Bladder microvascular endothelial cell (primary cell): ENCODE measurements at places on chromosomes 1 and 21. TPM values are rescaled to one million over a fixed set of nuclear protein-coding genes. Genes with fewer than 3 reads are reported as not detected.

The CD48 gene
- total RNA-seq: not detected in 2 replicates

The OR6K3 gene
- not detected in 2 replicates for total RNA-seq

The GPR37L1 gene
- total RNA-seq: not detected in 2 replicates

The EFNA1 gene
- 99.7 and 161 TPM in 2 replicates for total RNA-seq

The NGF gene
- 0.13 and 0.32 TPM in 2 replicates for total RNA-seq

The ENAH gene
- 27.4 and 68.7 TPM in 2 replicates for total RNA-seq

The A3GALT2 gene
- not detected in 2 replicates for total RNA-seq

The DCDC2B gene
- not detected in 2 replicates for total RNA-seq

The CASQ2 gene
- not detected in 2 replicates for total RNA-seq

The CCDC190 gene
- total RNA-seq: 0.38 TPM in 1 of 2 replicates, not detected in the other

The URB2 gene
- total RNA-seq: 5.5 and 18.6 TPM in 2 replicates

The TTLL7 gene
- 1.5 and 3.8 TPM in 2 replicates for total RNA-seq

The AGMAT gene
- 0.16 and 0.50 TPM in 2 replicates for total RNA-seq

The SPATA46 gene
- not detected in 2 replicates for total RNA-seq

The CELA3A gene
- total RNA-seq: not detected in 2 replicates

The HLX gene
- 21.0 and 68.6 TPM in 2 replicates for total RNA-seq

The CDK18 gene
- total RNA-seq: 0.16 and 0.31 TPM in 2 replicates

The WNT3A gene
- not detected in 2 replicates for total RNA-seq

The BMP8B gene
- total RNA-seq: under 0.01 and 0.82 TPM in 2 replicates

The LCE5A gene
- total RNA-seq: not detected in 2 replicates

The TMIGD3 gene
- not detected in 2 replicates for total RNA-seq

The ANGPTL3 gene
- not detected in 2 replicates for total RNA-seq

The DDR2 gene
- 1.1 and 2.3 TPM in 2 replicates for total RNA-seq

The NBPF9 gene
- 7.1 and 19.4 TPM in 2 replicates for total RNA-seq
